ENCODE measurements at places on chromosomes 11 and 22. TPM values are rescaled to one million over a fixed set of nuclear protein-coding genes. Genes with fewer than 3 reads are reported as not detected.
A peak's percentile ranks its signal among the peaks of the same experiment; 100 is the strongest.

DNA sequence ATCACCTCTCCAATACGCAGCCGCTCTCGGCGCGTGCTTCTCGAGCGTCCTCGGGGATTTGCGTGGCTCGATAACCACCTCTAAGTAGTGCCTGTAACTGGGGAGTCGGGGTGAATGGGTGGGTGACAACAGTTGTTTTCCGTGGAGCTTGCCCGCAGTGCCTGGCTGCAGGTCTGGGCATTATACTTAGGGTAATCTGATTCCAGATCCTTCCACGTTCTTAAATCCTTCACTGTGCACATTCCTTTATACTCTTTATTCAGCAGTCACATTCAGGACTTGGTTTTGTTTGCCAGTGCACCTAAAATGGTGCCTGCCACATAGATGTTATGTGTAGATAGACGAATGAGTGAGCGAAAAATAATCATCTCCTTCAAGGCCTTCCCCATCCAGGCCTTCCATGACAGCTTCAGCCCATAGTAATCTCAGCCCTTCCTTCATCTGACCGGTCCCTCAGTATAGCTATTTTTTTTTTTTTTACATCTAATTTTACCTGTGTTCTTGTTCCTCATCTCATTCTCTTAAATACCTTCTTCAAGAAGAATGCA, 602 bp downstream of the NAT10 start:
- peak overlapping the region; percentile 95 for H3K27ac ChIP-seq
- no peaks in the 10 kb centered on the region for H3K4me1 ChIP-seq
- H3K27me3 ChIP-seq = no peaks in the 10 kb centered on the region

GRCh38 chr11:64647019-64647779, 56.2 kb downstream of the SLC22A12 start:
- no peak overlapping the region for H3K27ac ChIP-seq
- H3K36me3 ChIP-seq = no peaks in the 10 kb centered on the region
- no peak for DNase-seq
- H3K4me1 ChIP-seq = peaks cover 13% of the 10 kb centered on the region
- H3K27me3 ChIP-seq = peaks cover 13% of the 10 kb centered on the region

APOL5 gene
- total RNA-seq = not detected

MS4A7 gene
- total RNA-seq = not detected

PATE4 gene
- not detected for total RNA-seq

DNA sequence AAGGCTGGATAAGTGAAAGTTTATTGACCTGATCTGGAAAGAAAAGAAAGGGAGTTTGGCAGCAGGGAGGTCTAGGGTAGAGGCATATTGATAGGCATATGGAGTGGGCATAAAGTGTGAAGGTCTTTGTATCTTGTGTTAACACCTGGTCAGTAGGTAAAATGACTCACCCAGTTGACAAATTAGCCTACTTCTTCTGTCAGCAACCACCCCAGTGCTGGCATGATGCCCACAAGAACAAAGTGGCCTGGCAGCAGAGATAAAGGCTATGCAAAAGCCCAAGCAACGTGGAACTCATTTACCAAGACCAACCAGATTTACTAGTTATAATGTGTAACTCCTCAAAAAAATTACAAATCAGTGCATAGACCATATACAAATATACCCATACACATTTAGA, 4.9 kb downstream of the OR10A3 start:
- H3K27ac ChIP-seq = no peak overlapping the region
- H3K27me3 ChIP-seq = no peaks in the 10 kb centered on the region
- no peaks in the 10 kb centered on the region for H3K4me1 ChIP-seq
- no peak overlapping the region for H3K4me3 ChIP-seq
- no peaks in the 10 kb centered on the region for H3K36me3 ChIP-seq
- no peak for DNase-seq

DNA sequence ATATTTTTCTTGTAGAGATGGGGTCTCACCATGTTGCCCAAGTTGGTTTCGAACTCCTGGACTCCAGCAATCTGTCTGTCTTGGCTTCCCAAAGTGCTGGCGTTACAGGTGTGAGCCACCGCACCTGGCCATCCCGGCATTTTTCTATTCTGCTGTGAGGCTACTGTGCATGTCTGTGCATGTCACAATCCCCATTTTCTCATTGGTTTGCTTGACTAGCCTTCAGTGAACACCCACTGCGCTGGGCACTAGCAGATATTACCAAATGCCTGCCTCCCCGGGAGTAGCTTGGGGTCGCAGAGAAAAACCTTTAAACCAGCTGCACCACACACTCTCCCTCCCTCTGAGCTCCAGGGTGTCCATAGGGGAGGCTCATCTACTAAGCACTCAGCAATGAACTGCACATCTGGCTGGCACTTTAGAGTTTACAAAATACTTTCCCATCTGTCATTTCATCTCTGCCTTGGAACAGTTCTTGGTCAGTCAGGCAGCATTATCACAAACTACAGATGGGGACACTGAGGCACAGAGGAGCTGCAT, 4.9 kb downstream of the CSNK1E start:
- peaks cover 28% of the 10 kb centered on the region for H3K4me1 ChIP-seq
- no peak for DNase-seq
- H3K27me3 ChIP-seq = no peaks in the 10 kb centered on the region
- H3K4me3 ChIP-seq = no peak overlapping the region

DNA sequence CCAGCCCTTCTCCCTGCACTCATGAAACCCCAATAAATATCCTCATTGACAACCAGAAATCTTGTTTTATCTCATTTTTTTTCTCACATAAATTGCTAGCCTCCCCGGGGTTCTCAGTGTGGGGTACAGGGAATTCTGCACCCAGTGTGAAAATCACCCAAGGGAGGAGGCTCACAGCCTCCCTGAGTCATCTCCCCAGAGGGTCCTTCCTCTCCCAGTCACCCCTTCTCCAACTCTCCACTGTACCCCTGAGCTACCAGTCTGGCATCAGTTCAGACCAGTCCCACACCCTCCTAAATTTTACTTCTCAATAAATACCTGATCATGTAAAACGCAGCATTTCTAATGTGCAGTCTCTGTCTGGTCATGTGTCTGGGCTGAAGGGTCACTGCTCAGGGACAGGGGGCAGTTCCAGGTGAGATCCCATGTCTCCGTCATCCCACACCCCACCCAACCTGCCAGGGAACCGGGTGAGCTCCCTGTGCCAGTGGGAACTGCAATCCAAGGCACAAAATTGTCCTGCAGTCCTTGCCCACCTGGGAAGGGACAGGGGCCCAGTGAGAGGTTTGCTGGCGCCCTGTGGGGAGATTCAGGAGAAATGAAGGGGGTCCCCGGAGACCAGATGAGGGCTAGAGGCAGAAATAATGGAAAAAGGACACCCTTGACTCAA, 8.3 kb downstream of the IGLL5 start:
- peaks cover 9% of the 10 kb centered on the region for H3K27me3 ChIP-seq
- H3K4me3 ChIP-seq = no peak overlapping the region
- H3K36me3 ChIP-seq = no peaks in the 10 kb centered on the region
- no peak overlapping the region for H3K27ac ChIP-seq

DNA sequence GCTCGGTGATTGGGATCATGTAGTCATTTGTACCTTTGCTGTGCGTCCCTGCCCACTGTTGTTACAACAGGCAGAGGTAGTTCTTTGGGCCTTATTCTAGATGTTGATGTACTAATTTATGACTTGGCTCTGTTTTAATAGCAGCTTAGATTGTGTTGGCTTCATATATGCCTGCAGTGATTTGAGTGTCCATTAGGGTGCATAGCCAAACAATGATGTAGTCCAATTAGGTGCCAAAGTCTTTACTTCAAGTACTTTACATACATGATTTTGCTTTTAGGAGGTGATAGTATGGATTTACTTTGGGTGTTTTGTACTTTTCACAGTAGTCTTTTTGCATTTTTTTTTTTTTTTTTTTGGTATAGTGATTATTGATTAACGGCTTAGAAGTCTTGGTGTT, 46.4 kb downstream of the PPP6R3 start:
- no peak for DNase-seq
- no peak overlapping the region for H3K27ac ChIP-seq
- no peak overlapping the region for H3K4me3 ChIP-seq
- H3K36me3 ChIP-seq = no peaks in the 10 kb centered on the region
- H3K4me1 ChIP-seq = no peaks in the 10 kb centered on the region
- H3K27me3 ChIP-seq = no peaks in the 10 kb centered on the region

SYT8 gene
- not detected for total RNA-seq

DNA sequence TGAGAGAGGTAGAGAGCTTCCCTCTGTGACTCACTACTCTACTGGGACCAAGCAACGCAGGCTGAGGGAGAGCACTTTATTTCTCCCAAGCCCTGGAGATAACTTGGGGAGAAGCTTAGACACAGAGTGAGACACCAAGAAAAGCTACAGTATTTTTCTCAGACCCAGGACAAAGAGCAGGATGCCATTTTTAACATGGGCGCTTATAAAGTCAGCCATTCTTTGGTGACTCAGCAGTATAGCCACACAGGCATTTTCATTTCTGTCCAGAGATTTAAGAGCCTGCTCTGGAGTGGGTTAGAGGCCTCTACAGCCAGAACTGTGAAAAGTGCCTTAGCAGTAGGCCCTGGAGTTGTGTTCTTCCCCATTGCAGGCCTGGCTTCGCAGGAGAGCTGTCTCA, 55.0 kb upstream of the GLYAT start:
- H3K36me3 ChIP-seq = no peaks in the 10 kb centered on the region
- no peak for DNase-seq
- no peak overlapping the region for H3K27ac ChIP-seq
- H3K4me1 ChIP-seq = no peaks in the 10 kb centered on the region
- no peaks in the 10 kb centered on the region for H3K27me3 ChIP-seq
- no peak overlapping the region for H3K4me3 ChIP-seq

DNA sequence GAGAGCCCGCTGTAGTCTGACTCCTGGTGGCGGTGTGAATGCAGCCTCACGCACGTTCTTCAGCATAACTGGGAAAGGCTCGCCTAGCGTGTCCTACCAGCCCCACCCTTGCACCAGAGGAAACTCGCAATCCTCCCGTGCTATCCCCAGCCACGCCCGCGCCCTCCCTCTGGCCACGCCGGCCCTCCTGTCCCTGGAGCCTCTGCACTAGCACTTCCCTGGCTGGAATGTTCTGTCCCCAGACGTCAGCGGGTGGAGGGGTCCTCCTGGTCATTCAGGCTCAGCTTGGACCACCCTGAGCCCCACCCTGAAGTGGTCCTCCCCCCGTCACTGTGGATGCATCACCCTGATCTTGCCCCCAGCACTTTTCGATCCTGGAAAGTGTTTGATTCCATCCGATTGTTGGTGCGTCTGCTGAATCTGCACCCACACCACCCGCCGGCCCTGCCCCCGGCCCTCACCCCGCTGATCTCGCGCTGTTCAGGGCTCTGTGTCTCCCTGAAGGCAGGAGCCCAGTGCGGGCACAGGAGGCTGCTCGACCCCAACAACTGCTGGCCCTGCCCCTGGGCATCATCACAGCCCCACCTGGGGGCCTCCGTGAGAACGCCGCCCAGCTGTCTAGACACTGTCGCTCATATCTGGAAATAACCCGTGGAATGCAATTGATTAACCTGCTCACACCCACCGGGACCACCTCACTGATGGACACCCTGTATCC, 437.0 kb downstream of the TBC1D22A start:
- H3K4me3 ChIP-seq = no peak overlapping the region
- H3K27me3 ChIP-seq = no peaks in the 10 kb centered on the region
- no peaks in the 10 kb centered on the region for H3K36me3 ChIP-seq
- no peak for DNase-seq
- H3K4me1 ChIP-seq = no peaks in the 10 kb centered on the region

DNA sequence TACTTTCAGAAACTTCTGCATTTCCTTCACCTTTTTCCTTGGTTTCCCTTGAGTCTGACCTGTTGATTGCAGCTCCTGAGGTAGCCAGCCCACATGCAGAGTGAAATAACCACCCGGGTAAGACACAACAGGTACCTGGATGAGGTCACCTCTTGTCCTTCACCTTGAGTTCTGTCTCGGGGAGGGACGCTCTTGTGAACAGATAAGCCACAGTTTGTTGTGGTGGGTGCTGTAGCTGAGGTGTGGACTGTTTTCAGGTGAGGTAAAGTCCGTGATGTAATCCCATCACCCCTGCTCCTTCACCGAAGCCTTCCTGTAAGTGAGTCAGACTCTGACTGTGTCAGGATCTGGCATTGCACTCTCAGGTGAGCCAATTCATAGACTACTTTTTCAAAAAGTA, 183.1 kb downstream of the NAV2 start:
- H3K36me3 ChIP-seq = peaks cover 36% of the 10 kb centered on the region
- no peak overlapping the region for H3K4me3 ChIP-seq
- DNase-seq = no peak
- no peaks in the 10 kb centered on the region for H3K27me3 ChIP-seq
- no peak overlapping the region for H3K27ac ChIP-seq
- no peaks in the 10 kb centered on the region for H3K4me1 ChIP-seq

DNA sequence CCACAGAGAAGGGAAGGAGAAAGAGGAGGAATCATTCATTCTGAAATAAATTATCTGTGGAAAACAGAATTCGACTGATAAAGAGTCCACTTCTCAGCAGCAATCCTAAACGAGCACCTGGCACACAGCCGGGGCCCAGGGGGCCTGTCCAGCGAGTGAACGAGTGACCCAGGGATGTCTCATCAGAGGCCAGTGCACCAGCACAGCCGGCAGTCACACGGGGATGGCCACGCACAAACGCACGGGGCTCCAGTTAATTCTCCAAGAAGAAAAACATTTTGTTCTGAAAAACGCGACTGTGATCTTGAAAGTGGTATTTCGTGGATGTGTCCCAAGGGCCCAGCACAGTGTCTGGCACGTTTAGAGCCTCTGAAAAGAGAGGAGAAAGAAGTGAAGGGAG, 154.6 kb downstream of the BRD1 start:
- no peak overlapping the region for H3K4me3 ChIP-seq
- DNase-seq = no peak

GRCh38 chr11:109552376-109552775, 130.4 kb downstream of the C11orf87 start:
- no peaks in the 10 kb centered on the region for H3K27me3 ChIP-seq
- no peak for DNase-seq
- H3K36me3 ChIP-seq = no peaks in the 10 kb centered on the region
- no peaks in the 10 kb centered on the region for H3K4me1 ChIP-seq
- H3K4me3 ChIP-seq = no peak overlapping the region

DNA sequence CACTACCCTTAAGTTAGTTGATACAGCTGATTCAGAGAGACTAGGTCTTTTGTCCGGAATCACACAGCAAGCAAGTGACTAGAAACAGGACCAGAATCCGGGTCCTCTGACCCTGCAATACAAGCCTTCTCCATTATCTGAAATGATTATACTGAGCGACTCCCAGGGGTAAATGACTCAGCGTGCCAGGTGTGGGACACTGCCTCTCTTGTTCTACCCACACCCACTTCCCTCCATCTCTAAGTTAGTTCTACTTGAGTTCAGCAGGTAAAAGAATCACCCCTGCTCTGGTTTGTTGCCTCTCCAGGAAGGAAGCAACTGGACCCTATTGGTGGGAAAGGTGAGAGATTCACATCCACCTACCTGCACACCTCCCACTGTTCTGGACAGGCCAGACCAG, 156.9 kb downstream of the DBX1 start:
- H3K36me3 ChIP-seq = no peaks in the 10 kb centered on the region
- no peak overlapping the region for H3K27ac ChIP-seq
- DNase-seq = no peak
- no peak overlapping the region for H3K4me3 ChIP-seq
- peaks cover 14% of the 10 kb centered on the region for H3K4me1 ChIP-seq

GRCh38 chr11:76291576-76292526, 85.5 kb upstream of the WNT11 start:
- no peak overlapping the region for H3K4me3 ChIP-seq
- no peak for DNase-seq
- H3K4me1 ChIP-seq = peaks cover 6% of the 10 kb centered on the region

- peaks cover 5% of the 10 kb centered on the region for H3K4me1 ChIP-seq
- H3K36me3 ChIP-seq = no peaks in the 10 kb centered on the region
- H3K4me3 ChIP-seq = no peak overlapping the region
- DNase-seq = no peak
Measured at GRCh38 chr22:49515475-49515874, 312.2 kb downstream of the BRD1 start.

GRCh38 chr11:76298255-76298654, 82.7 kb downstream of the THAP12 start:
- no peak overlapping the region for H3K27ac ChIP-seq
- H3K27me3 ChIP-seq = no peaks in the 10 kb centered on the region
- no peaks in the 10 kb centered on the region for H3K36me3 ChIP-seq
